ENCODE measurements at places on chromosomes 1 and 21.

GRCh38 chr1:192527111-192527795 lies 48.3 kb upstream of the RGS1 start:
- DNase-seq, result no peak

- no peak for DNase-seq
Observed at GRCh38 chr21:45737485-45738166, 94.1 kb downstream of the PCBP3 start.

DNA sequence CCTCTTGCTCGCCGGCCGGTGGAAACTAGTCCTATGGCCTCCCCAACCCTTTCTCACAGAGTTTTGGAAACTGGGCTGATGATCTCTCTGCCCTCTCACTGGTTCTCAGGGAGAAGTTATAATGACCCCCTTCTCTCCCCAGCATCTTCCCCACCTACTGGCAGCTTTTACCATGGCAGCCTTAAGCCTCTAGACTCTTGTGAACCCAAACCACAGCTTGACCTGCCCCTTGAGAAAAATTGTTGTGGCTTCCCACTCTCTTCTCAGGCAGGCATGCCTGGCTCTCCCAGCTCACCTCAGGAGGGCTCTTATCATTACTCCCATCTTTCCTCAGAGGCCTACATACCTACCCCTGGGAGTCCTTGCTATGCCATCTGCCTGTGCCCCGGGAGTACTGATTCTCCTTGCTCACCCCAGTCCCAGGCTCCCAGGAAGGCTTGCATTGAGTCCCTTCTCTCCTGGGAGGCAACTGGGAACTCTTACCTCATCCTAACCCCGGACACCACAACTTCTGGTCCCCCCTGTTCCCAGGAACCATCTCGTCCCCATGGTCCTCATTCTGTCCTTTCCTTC lies 1.6 kb downstream of the NSUN4 start:
- DNase-seq, result no peak

GRCh38 chr1:197327776-197328364 lies 59.8 kb downstream of the CRB1 start:
- no peak for DNase-seq

DNA sequence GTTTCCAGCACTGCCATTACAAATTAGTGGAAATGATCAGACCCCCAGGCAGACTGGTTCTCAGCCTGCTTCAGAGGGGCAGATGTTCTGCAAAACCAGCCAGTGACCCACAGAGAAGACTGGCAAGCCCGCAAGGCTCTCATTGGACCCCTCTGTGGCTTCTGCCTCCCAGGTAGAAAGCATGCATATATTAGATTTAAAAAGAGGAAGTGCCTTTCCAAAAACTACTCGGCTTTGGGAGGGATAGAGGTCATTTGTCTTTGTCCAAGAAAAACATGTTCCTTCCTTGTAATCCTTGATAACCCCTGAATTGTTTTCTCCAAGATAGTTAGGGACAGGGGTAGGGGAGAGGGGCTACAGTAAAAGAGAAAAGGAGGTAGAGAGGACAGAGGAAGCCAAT lies 11.8 kb downstream of the HIVEP3 start:
- DNase-seq, result no peak

GRCh38 chr1:109886827-109887226 lies 23.8 kb upstream of the CSF1 start:
- no peak for DNase-seq

- DNase-seq, result no peak
Observed at GRCh38 chr1:110253213-110253612, 43.1 kb downstream of the KCNC4 start.

GRCh38 chr1:26945728-26946127 lies 14.5 kb downstream of the KDF1 start:
- no peak for DNase-seq

- no peak for DNase-seq
Observed at GRCh38 chr1:90705956-90706355, 11.1 kb downstream of the BARHL2 start.

- no peak for DNase-seq
Observed at GRCh38 chr1:147811273-147811672, 50.9 kb upstream of the GJA5 start.

- DNase-seq, result no peak
Observed at GRCh38 chr21:20789729-20790500, 208.3 kb upstream of the NCAM2 start.

DNA sequence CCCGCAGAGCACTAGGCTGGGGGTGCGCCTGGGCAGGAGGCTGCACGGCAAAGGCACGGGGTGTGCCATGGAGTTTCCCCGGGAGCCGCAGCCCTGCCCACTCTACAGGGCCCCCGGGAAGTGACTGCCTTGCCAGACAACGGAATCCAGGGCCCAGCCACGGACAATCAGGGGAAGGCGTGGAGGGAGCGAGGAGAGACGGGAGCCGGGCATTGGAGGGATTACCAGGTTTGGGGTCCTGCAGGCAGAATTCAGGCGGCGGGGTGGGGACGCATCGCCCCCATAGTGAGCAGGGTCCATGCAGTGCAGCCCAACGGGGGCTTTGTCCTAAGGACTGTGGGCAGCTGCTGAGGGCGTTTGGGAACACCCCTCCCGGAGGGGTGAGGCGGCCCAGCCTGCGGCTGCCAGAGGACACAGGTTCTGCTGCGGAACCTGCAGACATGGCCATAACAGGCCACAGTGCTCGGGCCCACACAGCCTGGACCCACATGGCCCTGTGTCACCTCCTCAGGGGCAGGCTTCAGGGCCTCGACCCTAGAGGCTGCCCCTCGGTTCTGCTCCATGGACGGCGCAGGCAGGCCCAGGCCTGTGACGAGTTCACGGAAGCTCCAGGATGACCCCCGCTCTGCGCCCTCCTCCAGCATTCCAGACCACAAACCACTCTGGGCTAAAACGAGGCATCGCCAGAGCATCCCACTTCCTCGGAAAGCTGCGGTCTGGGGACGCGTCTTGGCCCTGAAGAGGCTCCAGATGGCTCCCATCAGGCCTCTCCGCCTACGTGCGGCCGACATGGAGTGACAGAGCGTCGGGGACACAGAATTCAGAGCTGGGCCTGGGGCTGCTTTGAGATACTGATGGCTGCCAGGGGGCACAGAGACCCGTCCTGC lies 54.5 kb downstream of the COL6A1 start:
- no peak for DNase-seq

- DNase-seq, result no peak
Observed at GRCh38 chr1:49125746-49126145, 349.1 kb upstream of the BEND5 start.

GRCh38 chr1:24969596-24970398 lies 39.7 kb upstream of the RUNX3 start:
- DNase-seq, result no peak

DNA sequence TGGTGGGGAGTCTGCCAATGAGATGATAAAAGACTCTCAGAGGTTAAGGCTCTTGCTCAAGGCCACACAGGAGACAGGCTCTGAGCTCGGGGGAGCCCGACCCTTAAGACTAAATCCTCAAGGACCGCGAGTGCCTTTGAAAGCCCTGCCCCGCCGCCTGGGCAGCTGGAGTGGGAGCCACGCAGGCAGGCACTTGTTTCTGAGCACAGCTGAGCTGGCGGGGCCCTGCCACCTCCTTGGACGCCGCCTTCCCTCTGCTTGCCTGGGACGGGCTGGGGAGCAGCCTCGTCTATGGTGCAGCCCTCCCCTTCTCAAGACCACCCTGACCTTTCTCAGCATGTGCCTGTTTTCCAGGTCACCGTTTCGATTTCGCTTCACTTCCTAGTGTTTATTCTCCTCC lies 169.3 kb downstream of the CAMTA1 start:
- DNase-seq, result no peak

DNA sequence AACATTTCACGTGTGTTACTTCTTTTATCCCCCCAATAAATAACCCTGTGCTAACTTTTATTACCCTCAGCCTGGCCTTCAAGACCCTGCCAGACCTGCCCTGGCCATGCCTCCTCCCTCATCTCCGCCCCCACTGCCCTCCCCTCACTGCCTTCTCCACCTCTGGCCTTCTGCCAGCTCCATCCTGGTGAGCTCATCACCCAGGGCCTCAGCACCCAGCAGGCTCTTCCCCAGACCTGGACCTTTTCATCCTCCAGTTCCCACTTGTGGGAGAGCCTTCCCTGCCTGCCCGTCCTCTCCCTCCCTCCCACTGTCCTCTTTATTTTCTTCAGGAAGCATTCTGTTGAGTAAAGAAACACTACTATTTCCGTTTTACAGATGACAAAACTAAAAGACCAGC lies 72.0 kb downstream of the SLC66A1 start:
- DNase-seq, result no peak

- DNase-seq, result no peak
Observed at GRCh38 chr1:212916481-212917133, 33.7 kb upstream of the VASH2 start.

DNA sequence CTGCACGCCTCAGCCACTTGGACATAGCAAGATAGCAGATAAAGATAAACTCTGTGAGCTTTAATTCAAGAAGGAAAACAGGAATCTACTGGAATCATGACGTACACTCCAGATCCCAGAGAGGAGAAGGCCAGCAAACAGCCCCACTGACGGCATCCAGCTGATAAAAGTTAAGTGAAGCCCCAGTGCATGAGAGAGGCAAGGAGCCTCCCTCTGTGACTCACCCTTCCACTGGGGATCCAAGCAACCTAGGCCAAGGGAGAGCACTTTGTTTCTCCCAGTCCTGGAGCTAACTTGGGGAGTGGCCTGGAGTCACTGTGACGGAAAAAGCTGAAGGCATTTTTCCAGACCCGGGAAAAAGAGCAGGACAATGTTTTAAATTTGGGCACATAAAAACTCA lies 270.0 kb downstream of the AKT3 start:
- DNase-seq, result no peak

DNA sequence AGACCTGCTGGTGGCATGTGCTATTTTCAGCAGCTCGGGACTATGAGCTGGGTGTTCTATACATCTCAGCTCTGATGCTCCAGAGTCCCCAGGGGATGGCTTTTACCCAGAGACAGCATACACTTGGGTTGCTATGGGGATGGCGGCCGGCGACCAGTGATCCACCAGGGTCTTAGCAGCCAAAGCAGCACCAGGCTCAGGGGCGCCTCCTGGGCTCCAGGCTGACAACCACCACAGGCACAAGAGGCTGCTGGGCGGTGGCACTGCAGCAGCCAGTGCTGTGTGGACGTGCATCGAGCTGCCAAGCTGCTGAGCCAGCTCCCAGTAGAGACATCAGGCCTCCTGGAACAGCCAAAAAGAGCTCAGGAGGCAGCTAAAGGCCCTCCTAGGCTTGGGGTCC lies 37.6 kb upstream of the CLSTN1 start:
- DNase-seq, result no peak

GRCh38 chr1:215595231-215595630 lies 28.1 kb downstream of the KCTD3 start:
- no peak for DNase-seq

DNA sequence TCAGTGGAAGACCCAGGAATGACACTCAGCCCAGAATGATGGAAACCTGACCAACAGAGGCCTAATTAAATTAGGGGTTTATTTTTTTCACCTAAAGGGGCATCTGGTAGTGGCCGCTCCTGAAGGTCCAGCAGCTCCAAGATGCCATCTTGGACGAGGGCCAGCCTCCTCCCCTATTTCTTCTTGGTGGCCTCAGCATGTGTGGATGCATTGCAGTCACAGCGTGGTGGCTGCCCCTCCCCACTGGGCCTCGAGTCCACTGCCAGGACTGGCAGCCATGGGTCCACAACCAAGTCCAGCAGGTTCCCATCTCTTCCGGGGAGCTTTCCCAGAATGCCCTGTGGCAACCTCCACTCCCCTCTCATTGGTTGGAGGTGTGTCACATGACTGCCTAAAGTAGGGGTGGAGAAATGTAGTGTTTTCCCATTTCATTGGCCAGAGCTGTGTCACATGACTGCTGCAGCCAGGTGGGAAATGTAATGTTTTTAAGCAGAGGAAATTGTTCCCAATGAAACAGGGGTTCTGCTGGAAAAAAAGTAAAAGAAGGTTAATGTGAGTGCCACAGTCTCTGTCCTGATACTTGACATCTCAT lies 628.2 kb downstream of the PTPRU start:
- DNase-seq, result no peak

GRCh38 chr1:67741121-67741520 lies 56.1 kb downstream of the GADD45A start:
- no peak for DNase-seq

- DNase-seq, result no peak
Observed at GRCh38 chr1:109241841-109242345, 7.4 kb upstream of the CELSR2 start.

DNA sequence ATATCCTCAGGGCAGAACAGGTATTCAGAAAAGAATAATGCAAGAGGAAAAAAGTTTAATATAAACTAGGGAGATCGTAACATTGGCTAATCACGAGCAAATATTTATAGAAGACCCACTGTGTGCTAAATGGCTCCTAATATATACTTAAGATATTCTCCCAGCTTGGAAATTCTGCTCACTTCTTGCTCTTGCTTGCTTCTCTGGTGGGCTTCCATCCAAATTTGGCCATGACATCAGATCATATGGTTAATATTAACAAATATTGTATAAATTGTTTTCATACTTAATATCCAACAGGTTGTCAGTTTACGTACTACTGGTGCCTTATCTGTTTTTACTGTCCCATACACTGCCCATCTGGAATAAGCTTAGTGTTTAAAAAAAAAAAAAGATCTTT lies 1.1 kb downstream of the COX20 start:
- DNase-seq, result no peak

GRCh38 chr1:240258910-240259309 lies 167.2 kb downstream of the FMN2 start:
- DNase-seq, result no peak

- DNase-seq, result no peak
Observed at GRCh38 chr1:3657096-3657475, 4.8 kb downstream of the TP73 start.

DNA sequence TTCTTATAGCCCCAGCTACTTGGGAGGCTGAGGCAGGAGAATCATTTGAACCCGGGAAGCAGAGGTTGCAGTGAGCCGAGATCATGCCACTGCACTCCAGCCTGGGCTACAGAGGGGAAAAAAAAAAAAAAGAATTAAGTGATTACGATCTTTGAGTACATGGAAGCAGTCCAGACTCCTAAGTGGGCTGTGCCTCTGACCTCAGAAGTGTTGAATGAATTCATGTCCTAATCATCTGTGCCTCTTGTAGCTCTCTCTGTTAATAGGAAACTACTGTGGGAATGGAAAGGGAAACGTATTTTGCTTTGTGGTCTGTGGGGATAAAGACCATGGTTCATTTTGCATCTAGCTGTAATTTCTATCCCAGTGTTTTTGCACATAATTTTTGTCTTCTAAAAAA lies 8.4 kb upstream of the IVNS1ABP start:
- no peak for DNase-seq

GRCh38 chr21:41357546-41357945 lies 4.3 kb upstream of the MX2 start:
- DNase-seq, result no peak

GRCh38 chr21:45817345-45817744 lies 164.2 kb upstream of the COL6A1 start:
- DNase-seq, result no peak

DNA sequence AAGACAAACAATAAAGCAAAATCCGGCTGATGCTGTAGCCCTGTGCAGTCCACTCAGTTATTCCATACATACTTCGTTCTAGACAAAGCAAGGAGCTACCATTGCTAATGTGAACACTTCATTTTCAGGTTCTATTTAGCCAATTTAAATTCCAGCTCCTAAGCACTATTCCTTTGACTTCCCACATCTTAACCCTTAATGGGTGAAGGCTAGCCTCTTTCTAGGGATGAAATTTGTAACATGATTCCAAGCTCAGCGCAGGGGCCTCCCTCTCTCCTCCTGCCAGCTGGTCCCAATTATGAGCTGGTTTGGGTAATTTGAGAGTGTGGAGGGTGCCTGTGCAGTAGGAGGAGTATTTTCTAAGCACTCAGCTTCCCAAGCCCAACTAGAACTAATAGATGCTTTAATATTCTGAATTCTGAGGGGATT lies 53.9 kb upstream of the PTGFRN start:
- DNase-seq, result no peak
